ENCODE measurements at places on chromosomes 7 and 10.

DNA sequence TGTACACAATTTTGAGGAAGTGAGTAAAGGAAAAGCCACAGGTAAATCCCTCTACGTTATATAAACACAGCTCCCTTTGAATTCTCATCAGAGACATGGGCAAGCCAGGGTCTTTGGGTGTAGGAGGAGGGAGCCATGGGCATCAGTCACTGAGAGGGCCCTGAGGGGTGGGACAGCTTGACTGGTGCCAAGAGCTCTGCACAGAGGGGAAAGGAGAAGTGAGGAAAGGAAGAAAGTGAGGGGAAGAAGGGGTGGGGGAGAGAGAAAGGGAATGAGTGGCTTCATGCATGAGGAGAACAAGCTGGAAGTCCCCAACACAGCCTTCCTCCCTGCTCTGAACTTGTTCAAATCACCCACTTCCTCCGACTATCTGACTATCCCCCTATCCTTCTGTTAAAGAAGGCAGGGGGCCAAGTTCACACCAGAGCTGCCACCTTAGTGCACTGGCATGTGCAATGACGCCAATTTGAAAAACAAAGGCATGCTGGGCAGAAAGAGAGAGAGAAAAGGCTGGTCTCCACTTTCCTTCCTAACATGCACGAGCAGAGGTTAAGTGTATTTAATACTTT is 16.4 kb upstream of the RNF148 start:
- no peak for DNase-seq

DNA sequence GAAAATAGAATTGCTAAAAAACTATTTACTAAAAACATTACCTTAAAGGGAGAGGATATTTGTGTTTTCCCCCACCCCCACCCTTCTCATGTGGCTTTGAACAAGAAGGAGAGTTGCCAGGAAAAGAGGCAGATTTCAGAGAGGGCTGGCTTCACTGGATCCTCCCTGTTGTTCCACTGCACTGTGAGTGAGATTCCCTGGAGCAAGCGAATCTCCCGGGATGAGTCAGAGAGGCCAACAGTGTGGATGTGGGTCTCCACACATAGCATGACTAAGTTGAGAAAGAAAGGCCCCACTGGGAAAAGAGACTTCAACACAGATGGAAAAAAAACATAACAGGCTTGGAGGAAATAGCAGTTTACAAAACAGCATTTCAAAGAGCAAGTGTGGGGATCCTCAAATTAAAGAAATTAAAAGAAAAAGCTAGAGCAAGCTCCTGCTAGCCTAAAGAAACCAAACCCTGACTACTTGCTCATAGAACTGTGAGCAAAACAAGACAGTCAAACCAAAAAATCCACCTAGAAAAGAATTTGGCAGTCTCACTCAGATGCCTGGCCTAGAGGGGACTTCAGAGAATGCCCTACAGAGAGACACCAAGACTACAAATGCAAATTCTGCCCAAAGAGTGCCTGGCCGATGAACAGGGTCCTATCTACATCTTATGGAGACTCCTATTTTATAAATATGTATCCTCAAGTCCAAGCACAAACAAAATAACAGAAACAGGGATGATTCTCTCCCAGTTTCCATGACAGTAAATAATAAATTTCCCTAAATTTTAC is 3.4 kb downstream of the CAV1 start:
- DNase-seq, result peak; percentile 38

DNA sequence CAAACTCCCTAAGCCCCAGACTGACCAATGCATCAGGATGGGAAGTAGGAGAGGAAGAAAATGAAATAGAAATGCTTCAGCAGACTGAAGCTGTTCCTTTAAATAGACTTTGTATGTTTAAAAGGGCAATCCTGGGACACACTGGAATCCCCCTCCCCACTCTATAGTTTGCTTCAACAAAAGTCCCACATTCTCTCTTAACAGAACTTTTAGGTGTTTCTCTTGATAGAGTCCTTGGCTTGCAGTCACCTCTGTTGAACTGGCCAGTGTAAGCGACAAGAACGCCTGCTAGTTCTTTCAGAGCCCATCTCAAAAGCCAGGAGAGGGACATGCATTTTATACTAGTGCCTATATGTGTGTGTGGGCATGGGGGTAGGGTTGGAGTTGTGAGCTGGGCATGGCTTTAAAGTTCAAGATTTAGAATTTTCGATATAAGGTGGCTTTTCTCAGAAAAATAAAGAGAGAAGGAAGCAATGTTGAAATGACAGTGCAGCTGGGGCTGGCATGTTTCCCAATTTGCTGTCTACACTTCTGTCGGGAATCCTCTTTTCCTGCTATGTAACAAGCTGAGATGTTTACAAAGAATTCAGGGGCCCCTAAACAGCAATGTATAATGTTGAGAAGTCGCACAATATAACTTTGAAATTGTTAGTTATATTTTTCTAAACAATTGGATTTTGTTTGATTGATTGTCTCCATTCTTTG is 2.1 kb downstream of the TBX20 start:
- DNase-seq, result no peak

GRCh38 chr10:44253769-44254462 is 131.0 kb downstream of the CXCL12 start:
- DNase-seq, result no peak

- no peak for DNase-seq
These were observed 40.0 kb upstream of the TRIL start for GRCh38 chr7:28998105-28998504.

DNA sequence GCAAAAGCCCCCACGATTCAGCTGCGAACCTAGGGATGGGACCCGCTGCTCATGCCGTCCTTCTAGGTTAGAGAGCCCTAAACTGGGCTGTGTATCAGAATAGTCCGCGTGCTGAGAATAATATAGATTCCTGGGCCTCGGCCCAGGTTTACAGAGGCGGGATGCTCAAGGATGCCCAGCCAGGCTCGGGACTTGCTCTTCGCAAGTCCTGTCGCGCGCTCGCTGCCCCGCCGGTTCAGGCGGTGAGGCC is 266 bp upstream of the STMP1 start:
- no peak for DNase-seq

GRCh38 chr7:150660939-150661613 is 24.4 kb upstream of the GIMAP2 start:
- DNase-seq, result no peak

GRCh38 chr10:130326954-130327353 is 190.8 kb downstream of the GLRX3 start:
- DNase-seq, result no peak

GRCh38 chr7:43554423-43554822 is 28.5 kb upstream of the STK17A start:
- DNase-seq, result no peak

DNA sequence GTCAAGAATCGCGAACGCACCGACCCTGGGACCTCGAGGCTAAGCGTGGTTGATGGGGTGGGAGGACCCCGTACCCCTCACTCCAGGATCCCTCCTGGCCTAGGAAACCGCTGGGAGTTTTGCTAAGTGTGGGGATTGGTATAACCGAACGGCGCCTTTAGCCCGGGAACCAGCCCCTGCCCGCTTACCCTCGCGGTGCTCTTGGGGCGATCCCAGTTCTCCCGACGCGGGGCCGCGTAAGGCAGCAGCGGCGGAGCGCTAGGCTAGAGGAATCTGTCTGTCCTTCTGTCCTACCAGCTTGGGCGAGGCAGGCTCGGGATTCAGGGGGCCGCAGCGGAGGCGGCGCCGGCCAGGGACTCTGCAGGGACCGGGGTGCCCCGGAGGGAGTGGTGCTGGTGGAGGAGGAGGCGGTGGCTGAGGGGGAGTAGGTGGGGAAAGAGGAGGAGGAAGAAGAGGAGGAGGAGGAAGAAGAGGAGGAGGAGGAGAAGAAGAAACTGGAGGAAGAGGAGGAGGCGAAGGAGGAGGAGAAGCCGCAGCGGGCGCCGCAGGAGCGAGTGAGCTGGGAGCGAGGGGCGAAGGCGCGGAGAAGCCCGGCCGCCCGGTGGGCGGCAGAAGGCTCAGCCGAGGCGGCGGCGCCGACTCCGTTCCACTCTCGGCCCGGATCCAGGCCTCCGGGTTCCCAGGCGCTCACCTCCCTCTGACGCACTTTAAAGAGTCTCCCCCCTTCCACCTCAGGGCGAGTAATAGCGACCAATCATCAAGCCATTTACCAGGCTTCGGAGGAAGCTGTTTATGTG is 439 bp upstream of the EMX2 start:
- peak; percentile 85 for DNase-seq

DNA sequence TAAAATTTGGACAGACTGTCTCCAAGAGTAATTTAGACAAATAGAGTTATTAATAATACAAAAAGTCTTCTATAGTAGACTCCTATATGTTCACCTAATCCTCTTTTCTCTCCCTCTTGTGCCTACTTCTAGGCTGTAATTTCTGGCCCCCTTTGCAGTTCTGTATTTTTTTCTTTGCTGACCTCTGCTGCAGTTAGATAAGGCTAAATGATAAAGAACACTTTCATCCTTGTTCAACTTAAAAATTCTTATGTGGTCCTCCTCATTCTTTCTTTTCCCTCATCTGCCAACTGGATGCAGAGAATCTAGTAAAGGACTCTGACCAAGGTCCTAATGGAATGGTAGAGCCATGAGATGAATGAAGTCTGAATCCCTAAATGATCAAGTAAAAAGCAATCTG is 20.1 kb downstream of the GLCCI1 start:
- no peak for DNase-seq

GRCh38 chr7:42395607-42396006 is 158.6 kb upstream of the GLI3 start:
- no peak for DNase-seq

- DNase-seq, result no peak
These were observed 184.5 kb downstream of the TRIL start for GRCh38 chr7:28773423-28774145.

DNA sequence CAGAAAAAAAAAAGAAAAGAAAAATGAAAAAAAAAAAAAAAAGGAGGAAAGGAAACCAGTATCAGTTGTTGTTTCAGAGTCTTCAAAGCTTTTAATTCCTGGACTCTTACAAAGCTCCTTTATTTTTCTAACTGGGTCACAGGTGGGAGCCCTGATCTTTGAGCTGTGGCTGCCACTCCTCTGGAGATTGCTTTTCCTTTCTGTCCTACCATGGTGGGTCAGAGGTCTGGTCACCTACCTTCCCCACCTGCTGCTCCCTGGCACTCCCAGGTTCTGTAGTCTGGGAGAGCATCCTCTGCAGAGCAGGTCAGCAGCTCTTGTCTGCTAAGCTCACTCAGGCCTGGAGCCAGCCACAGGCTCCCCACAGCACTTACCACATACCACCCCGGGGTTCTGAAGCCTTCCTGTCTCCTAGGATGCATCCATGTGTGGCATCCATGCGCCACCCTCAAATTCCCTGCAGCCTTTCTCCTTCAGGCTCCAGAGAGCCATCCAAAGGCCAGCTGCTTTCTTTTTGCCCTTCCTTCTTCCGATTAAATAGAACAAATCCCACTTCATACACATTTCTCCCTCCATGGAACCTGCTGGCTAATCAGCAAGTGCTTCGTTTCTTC is 73.2 kb upstream of the TPK1 start:
- DNase-seq, result no peak

DNA sequence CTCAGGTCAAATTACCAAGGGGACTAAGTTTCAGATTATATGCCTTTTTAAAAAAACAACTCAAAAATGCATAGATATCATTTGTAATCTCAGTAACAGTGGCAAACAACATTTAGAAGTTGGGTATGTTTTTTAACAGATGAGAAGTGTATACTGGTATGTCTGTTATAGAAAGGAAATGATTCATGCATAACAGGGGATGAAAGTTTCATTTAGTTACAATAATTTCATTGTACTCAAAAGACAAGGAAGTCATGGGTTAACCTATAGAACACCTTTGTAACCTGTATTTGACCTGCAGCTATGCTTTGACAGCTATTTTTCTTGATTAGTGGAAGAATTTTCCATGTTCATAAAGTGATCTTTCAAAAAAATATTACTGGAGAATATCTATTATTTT is 35.4 kb upstream of the FAM133B start:
- no peak for DNase-seq

DNA sequence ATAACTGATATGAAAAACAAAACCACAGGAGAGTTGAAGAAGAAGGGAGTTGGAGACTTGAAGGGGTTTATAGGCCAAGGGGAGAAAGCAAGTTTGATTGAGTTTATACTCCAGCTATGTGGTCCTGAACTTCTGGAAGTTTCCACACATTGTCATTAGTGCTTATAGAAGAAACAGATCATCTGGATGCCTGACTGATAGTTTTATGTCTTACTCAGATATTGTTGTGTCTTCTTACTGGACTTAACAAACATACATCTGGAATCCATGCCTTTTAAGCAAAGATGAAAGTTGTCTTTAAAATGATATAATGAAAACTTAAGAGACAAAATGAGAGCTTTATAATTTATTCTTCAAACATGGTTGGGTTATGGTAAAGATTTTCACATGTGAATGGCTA is 101.3 kb upstream of the FZD8 start:
- no peak for DNase-seq

- DNase-seq, result no peak
These were observed 16.5 kb downstream of the CD36 start for GRCh38 chr7:80654887-80655340.

DNA sequence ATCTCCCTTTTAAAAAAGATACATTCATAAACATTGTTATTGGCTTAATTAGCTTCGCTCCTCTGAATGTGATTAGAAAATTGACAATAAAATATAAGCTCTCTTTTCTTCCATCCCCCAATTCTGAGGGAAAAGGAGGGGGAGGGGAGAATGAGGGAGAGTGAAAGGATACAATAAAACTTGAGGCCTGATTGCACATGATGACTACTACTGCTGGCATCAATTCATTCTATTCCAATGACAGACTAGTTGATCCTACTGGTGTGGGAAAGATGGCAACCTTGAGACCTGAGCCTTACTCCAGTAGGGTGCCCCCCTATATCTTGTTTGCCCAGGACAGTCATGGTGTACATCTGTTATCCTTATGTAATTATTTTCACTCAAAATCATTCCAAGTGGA is 4.5 kb upstream of the IQUB start:
- DNase-seq, result no peak

GRCh38 chr10:130418731-130419130 is 282.5 kb downstream of the GLRX3 start:
- DNase-seq, result no peak

DNA sequence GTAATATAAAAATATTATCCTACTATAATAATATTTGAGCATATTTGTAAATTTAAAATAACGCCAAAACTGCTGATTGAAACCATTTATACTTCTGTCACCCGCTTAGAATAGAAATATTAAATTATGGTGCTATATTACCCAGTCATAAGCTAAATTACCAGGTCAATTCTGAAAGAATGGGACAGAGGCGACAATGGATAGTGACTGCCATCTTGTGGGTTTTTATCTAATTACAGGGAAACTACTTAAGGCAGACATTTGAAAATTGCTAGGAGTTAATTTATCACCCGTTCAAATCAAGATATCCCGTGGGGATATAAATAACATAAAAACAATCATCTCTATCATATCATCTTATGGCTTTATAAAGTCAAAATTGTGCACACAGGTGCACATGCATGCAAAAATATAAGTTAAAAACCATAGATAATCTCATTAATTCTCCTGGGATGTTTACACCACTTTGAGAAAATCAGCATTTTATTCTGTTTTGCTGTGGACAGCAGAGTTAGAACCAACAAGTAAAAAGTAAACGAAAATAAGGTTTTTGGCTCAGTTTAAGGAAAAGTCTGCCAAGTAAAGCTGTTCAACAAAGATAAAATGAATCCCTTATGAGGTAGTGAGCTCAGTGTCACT is 41.3 kb upstream of the HPSE2 start:
- no peak for DNase-seq

All from T1000 (cell line).